CD4-positive, alpha-beta T cell treated with Interleukin-6 at 100 ng/mL for 8 hours (primary cell): ENCODE measurements at places on chromosomes 11 and 22.

DNA sequence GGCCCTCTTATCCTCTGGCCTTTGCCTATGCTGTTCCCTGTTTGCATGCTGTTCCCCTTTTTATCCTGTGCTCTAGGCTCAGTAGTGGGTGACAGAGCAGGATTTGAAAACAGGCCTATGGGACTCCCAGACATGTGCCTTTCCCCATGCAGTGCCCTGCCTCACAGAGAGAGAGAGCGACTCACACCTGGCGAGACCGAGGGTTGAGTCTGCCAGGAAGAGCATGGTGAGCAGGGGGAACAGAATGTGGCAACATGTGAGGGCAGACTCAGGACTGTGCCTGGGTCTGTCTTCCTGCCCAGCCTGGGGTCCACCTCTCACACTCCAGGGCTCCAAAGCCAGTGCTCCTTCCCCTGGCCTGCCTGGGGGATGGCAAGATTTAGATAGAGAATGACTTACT, 75.0 kb downstream of the NFAM1 start:
- no peak for DNase-seq

GRCh38 chr11:97234016-97234415, 844.2 kb downstream of the JRKL start:
- DNase-seq, result no peak

DNA sequence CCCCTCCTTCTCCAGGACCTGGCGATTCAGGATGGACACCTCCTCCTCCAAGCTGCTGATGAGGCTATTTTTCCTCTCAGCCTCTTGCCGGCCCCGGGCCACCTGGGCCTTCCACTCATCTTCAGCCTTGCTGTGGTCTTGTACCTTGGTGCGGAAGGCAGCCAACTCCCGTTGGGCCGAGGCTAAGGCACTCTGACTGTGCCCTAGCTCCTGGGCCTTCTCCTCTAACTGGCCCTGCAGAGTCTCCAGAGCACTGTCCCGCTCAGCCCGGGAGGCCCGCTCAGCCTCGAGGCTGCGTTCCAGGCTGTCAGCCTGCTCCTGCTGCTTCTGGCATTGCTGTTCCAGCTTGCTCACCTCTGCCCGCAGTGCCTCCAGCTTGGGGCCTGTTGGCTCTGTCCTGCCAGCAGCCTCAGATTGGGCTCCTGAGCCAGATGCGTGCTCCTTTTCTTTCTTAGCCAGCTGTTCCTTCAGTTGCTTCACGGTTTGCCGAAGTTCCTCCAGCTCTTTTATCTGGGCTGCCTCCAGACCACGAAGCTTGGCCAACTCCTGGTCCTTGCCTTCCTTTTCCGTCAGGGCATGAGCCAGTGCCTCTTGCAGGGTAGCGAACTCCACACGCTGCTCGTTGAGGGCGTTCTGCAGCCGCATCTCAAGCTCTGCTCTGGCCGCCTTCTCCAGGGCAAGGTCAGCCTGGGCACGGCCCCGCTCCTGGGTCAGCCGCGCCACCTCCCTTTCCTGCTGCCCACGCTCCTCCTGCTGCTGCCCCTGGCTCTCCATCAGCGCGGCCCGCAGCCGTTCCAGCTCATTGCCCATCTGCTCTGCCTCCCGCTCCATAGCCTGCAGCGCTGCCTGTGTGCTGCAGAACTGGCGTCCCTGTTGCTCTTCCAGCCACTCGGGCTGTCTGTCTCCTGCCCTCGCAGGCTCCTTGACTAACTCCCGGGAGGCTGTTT, 15.3 kb downstream of the IL18BP start:
- DNase-seq, result no peak

DNA sequence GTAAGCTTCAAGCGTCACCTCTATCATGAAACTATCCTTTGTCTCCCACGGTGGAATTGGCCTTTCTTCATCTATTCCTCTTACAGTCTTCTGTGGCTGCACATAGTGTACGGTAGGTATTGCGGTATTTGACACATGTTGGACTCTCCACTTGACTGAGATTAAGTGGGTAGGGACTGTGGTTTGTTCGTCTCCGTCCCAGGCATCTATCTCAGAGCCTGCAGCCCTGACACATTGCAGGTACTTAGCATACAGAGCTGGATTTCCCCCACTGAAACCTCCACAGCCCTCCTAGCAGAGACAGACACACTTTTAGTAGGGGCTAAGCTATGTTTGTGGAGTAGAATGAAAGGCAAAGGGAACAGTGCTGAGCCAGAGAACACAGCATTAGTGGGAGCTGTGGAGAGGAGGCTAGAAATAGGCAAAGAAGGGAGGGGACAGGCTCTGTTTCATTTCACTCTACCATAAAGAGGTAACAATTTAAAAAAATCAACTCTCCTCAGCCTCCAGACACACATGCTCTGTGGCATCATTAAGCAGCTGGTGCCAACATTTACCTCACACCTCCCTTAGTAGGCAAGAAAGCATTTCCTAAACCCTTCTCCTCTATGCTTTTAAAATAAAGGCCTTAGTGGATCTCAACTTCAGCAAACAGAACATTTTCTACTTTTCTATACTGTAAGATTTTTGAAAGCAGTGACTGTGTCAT, 277.5 kb downstream of the KIRREL3 start:
- DNase-seq, result no peak

DNA sequence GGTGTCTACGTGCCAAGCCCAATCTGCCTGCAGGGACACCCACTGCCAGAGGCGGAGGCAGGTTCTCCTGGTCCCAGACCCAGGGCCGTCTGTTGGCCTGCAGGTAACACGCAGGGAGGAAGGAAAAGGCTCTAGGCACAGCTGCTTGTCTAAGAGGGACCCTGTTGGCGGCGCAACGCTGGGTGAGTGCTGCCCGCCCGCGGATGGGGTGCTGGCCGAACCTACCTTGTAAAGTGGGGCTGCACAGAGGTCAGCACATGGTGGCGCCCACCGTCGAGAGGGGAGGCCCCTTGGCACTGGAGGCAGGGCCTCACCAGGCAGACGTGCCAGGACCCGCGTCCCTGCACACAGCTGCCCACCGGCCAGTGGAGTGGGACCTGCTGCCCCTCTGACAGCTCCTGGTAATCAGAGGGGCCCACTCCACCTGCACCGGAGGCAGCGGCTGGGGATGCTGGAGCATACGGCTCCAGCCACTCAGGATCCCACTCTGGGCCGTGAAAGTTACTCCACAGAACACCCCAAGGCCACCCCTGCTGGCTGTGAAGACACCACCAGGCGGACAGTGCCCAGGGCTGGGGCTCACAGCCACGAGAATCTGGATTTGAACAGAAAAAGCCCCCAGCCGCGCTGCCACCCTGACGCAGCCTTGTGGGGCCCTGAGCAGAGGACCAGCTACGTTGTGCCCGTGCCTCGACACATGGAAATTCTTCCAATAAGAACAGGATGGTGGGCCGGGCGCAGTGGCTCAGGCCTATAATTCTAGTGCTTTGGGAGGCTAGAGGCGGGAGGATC, 24.0 kb downstream of the TBX1 start:
- DNase-seq, result no peak

GRCh38 chr11:60872961-60873524, 5.7 kb downstream of the ZP1 start:
- no peak for DNase-seq

- no peak for DNase-seq
Measured at GRCh38 chr11:93033093-93033492, 63.6 kb downstream of the MTNR1B start.

DNA sequence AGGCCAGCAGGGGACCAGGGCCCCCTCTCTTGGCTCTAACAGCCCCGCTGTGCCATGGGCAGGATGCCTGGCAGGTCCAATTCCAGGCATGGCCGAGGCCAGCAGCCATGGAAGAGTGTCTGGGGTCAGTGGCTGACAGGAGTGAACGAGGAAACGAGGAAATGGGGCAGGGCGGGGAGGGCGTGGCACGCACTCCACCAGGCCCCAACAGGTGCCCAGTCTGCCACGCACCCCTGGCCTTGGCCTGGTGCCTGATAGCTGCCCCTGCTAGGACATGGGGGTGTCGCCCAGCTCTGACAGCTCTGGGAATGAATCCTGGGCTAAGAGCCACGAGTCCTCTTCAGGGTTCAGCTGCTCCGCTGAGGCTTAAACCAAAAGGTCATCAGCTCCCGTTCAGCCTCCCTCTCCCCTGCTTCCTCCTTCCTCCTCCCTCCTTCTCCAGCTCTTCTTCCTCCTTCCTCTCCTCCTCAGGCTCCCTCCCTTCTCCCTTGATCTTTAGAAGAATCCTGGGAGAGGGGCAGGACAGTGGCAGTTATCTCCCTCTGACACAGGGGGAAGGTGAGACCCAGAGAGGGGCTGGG, 11.5 kb upstream of the TBC1D22A start:
- no peak for DNase-seq

DNA sequence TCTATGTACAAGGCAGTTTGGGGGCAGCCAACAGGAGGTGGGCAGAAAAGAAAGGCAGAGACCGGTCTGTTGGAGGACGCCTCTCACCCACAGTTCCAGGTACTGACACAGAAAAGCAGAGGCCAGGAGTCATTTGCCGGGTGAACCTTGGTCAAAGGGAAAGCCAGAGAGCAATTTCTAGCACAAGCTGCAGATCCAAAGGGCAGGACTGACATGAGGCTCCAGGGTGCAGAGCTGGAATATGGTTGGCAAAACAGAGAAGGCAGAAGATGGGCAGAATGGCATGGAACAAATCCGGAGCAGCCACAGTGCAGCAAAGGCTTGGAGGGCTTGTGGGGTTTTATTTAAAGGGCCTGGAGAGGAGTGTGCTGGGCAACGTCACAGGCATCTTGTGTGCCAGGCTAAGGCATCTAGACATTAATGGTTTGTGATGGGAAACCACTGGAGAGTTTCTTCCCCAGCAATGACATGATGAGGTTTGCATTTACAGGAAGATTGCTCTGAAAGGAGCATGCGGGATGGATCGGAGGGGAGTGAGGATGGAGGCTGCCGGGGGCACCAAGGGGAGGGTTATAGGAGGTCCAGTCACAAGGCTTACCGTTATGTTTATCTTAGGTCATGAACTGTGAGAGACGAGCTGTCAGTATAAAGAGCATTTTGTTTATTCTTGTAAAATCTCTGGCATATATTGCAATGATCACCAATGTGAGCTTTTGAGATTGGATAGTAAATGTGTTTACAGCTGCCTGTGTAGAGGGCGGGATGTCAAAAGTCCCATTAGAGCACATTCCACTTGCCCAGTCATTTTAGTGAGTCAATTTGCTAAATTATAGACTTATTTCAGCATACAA, 5.7 kb upstream of the MMP20 start:
- DNase-seq, result no peak

DNA sequence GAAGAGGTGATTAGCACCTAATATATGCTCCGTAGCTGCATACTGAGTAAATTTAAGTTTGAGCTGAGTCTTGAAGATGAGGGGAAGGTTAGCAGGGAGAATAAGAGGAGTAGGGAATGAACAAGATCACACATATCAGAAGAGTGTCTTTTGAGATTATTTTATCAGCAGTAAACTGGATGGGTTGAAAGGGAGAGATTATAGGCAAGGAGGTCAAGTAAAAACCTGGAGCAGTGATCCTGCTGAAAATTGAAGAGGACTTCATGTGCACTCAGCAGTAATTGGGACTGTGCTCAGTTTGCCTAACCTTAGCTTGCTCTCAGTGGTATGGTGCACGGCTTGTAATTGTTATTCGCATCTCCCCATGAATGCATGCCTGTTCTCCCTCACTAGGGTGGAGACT, 79.5 kb upstream of the PICALM start:
- no peak for DNase-seq

- DNase-seq, result no peak
Measured at GRCh38 chr11:59787816-59788215, 22.8 kb downstream of the MRPL16 start.

- no peak for DNase-seq
Measured at GRCh38 chr11:64580412-64580811, 10.6 kb upstream of the SLC22A12 start.

DNA sequence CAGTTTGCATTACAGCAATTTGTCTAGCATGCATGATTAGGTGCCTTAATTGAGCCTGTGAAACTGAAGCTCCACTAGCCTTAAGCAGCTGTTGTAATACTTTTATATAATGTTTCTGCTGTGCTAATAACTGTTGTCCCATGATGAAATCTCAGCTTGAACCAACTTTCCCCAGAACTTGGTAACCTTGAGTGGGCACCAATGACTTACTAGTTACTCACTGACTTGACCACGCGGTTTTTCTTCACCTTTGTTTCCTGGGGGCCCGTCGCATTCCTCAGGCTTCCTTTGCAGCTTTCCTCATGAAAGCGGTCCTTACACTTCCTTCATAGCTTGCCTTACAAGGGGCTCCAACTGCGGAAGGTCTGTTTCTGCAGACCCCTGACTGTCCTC, 11.2 kb upstream of the GLYATL1 start:
- DNase-seq, result no peak

GRCh38 chr11:64590763-64591221, at the start of gene SLC22A12:
Gene SLC22A12, plus strand, starts transcription at chr11:64591220. Its CDS starts 337 bp downstream, at chr11:64591557.
- DNase-seq, result no peak

DNA sequence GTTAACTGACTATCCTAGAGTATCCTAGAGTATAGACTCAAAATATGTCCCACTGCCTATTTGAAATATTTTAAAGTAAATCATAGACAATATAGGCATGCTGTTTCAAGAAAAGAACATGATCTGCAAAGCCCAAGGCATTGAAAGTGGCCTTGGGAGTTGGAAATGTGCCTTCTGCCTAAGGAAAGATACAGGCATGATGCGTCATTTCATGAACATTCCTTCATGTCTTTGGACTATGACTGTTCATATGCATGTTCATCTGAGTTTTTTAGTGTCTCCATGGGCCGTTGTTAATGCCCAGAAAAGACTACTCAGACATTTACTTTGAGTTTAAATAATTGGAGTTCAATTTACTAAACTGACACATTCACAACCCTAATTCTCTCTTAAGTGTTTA, 69.7 kb upstream of the PRDM11 start:
- DNase-seq, result no peak

- no peak for DNase-seq
Measured at GRCh38 chr11:120611581-120611980, 100.0 kb downstream of the GRIK4 start.

GRCh38 chr11:30481330-30481729, 104.8 kb downstream of the MPPED2 start:
- DNase-seq, result no peak

- DNase-seq, result no peak
Measured at GRCh38 chr11:14376920-14377319, 17.9 kb upstream of the RRAS2 start.

GRCh38 chr11:70066628-70067027, 11.5 kb upstream of the ANO1 start:
- no peak for DNase-seq

DNA sequence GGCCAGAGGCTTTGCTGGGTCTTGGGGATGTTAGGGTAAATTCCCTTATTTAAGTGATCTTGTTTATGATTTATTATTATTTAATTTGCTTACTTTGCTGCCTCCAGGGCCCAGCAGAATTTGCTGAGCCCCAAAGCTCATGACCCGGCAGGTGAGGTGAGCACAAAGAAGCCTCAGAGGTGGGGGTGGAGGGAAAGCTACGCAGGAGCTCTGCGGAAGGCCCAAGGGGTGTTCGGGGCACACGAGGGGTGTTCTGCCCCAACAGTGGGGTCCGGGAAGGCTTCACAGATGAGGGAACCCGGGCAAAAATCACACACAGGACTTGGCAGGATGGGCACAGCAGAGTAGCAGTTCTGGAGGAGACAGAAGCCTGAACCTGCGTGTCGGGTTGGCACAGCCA, 6.7 kb upstream of the LINC01488 start:
- no peak for DNase-seq

GRCh38 chr11:102108734-102109440, 1.4 kb upstream of the YAP1 start:
- no peak for DNase-seq

- DNase-seq, result no peak
Measured at GRCh38 chr22:44714703-44715350, 12.8 kb downstream of the PRR5 start.

GRCh38 chr11:72834905-72835304, 20.7 kb downstream of the ATG16L2 start:
- DNase-seq, result no peak

- no peak for DNase-seq
Measured at GRCh38 chr11:111417766-111418435, 38.8 kb upstream of the POU2AF1 start.
